ENCODE measurements at places on chromosomes 3 and 15.

DNA sequence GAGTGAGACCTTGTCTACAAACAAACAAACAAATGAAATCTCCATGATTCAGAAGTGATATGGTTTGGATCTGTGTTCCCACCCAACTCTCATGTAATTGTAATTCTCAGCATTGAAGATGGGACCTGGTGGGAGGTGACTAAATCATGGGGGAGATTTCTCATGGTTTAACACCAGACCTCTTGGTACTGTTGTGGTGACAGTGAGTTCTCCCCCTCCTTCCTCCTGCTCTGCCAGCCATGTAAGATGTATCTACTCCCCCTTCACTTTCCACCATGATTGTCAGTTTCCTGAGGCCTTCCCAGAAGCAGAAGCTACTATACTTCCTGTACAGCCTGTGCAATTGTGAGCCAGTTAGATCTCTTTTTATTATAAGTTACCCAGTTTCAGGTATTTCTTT, 438.4 kb upstream of the THBS1 start:
- DNase-seq, result no peak

DNA sequence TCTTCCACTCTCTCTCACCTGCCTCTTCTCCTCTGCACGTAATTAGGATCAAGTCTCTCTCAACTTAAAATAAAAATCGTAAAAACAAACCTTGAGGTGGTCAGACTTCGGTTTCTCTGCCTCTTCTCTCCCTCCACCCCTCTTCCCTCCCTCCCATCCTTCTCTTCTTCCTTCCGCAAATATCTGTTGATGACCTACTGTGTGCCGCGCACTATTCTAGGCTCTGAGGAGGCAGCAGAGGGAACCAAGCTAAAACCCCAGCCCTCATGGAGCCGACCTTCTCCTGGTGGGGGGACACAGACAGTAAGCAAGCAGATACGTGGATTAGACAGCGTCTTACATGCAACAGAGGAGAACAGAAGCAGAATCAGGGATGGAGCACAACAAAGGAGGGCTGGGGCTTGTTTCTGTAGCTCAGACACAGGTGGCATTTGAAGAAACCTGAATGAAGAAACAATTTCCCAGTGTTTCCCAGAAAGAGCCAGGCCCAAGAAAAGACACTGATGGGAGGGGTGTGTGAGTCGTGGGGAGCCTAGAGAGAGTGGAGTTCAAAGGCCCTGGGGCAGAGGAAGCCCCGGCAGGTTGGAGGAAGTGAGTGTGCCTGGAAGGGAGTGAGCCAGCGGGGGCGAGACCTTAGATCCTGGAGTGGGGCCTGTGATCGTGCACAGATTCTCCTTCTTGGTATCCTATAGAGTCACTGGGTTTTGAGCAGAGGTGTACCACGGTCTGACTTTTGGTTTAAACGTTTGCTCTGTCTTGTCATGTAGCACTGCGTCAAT, 80.5 kb downstream of the TOP2B start:
- no peak for DNase-seq

GRCh38 chr15:74307827-74308811, 59.3 kb downstream of the CYP11A1 start:
- peak; percentile 49 for DNase-seq

GRCh38 chr3:27221264-27221932, 147.8 kb downstream of the NEK10 start:
- no peak for DNase-seq

DNA sequence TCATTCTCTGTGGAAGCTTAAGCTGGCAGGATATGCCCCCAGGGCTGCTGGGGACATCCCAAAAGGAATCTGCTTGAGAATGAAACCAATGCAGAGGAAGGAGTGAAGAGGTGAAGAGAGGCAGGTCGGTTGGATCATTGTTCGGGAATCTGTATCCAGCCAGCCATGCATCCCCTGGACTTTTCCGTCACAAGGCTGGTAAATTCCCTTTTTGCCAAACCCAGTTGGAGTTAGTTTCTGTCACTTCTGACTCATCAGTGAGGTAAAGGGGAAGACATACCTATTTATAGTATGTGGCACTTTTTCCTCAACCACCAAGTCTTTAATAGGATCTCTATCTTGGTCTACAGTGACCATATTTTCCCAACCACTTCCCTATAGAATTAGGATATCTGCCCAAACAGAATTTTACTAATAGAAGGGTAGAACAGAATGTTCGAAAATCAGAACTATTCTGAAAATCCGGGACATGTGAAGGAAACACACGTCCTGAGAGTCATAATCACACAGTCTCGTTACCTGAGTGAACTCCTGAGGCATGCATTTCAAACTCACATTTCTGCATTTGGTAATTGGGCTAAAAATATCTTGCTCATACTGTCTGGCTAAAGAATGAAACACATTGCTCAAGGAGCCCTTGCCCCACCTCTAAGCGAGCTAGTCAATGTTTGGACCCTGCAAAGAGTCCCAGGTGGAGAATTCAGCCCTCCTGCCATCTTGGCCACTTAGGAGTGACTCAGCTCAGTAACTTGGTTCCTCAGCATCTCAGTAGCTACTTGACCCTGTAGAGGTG, 289.7 kb upstream of the ADAMTS9 start:
- DNase-seq, result no peak

GRCh38 chr3:57423335-57423734, 120.8 kb downstream of the DNAH12 start:
- no peak for DNase-seq

GRCh38 chr15:64068133-64068532, 21.8 kb upstream of the DAPK2 start:
- no peak for DNase-seq

DNA sequence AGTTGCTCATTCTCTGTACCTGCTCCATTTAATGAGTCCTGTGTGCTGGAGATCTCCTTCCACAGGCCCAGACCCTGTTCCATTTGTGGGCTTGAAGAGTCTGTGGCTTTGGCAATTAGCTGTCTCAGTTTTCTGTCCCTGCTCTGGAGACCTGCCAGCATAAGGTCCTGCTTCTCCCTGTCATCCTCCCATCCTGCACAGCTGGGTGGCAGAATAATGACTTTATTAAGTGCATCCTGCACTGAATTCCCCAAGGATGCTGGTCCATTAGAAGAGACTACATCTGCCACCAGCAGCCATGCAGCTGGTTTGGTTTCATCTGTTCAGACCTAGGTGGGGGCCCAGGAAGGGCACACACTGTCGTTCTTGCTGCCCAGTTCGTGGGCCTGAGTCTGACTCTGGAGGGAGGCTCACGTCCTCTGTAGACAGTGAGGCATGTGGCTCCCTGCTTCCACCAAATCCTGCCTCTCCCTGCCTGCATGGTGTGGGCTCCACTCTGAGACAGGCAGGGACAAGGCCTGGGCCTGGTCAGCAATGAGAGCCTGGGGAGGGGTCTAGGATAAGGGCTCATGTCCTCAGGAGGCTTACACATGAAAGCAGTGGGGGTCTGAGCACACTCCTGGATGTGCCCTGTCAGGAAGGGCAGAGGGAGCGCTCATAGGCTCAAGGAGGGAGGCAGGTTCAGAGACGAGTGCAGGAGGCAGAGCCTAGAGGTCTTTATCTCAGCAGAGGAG, 78.4 kb upstream of the PRR23E start:
- DNase-seq, result no peak

DNA sequence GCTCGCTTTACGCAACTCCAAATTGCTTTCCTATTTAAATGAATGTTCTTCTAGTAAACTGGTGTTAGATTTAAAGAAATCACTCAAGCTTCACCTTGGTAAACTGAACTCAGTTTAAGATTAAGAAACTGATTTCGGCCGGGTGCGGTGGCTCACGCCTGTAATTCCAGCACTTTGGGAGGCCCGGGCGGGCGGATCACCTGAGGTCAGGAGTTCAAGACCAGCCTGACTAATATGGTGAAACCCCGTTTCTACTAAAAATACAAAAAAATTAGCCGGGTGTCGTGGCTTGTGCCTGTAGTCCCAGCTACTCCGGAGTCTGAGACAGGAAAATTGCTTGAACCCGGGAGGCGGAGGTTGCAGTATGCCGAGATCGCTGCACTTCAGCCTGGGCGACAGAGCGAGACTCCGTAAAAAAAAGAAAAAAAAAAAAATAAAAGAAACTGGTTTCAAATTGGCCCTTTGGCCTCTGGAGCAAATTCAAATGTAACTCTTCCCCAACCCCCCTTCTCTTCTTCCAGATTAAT, 1.7 kb downstream of the SKIL start:
- DNase-seq, result no peak

DNA sequence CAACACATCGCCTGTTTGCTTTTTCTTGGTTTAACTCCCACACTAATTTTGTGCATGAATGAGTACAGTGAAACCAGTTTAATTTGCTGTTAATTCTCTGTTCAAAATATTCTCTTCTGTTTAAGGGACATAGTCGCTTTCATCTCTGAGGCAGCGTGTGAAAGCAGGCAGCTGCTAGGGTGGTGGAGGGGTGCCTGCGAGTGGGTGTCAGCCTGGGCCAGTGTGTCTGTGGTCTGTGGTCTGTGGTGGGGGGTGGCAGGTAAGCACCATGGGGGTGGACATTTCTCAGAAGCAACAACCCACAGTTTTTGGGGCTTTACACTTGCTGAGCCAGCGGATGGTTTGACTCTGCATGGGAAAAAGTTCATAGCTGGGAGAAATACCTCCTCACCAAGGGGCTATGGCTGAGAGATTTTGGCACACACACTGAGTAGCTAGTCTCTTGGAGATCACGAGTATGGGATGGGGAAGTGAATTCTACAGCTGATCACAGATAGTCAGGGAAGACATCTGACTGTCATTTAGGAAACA, 109.2 kb downstream of the EPHB1 start:
- DNase-seq, result no peak

GRCh38 chr3:133103706-133104105, 65.5 kb downstream of the TMEM108 start:
- no peak for DNase-seq

- DNase-seq, result peak; percentile 26
Measured at GRCh38 chr15:38683382-38684242, 119.0 kb upstream of the RASGRP1 start.

GRCh38 chr15:73965758-73966113, 26.4 kb downstream of the STOML1 start:
- no peak for DNase-seq

DNA sequence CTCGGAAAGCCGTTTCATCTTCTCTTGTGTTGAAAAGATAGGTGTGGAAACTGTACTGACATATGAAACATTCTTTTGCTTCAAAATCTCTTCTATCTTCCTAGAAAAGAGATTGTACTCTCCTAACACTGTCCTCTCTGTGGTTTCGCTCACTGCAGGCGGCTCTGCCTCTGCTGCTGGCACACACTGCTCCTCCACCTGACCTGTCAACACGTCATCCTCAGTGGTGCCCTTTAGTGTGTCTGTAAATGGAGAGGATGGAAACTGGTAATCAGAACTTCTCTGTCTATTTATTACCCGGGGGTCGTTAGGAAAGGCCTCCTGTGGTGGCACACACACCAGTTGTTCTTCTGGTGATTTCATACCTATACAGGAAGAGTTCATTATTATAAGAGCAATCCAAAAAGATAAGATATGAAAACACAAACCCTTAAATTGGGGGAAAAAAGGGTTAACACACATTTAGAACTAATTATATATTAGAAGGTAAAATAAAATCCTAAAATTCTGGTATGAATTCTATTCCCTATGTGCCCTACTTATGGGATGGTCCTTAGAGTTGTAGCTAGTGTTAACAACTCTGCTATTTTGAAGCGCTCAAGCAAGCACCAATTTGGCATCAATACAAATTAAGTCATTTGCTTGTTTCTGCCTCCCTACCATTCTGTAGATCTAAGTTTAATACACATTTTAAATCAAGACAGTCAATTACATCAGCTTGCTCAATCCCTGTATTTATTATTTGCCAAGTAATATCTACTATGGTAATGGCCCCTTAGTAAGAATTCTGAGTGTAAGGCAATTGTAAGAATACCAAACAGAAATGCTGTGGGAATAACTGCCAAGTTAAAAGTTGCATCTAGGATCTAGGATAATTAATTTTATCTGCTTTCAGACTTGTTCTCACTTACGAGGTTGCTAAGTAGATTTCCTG, 49.2 kb downstream of the TASOR start:
- no peak for DNase-seq

GRCh38 chr15:89783111-89783860, 7.2 kb downstream of the MESP2 start:
- no peak for DNase-seq

GRCh38 chr3:12131351-12132090, 27.2 kb downstream of the TIMP4 start:
- no peak for DNase-seq

DNA sequence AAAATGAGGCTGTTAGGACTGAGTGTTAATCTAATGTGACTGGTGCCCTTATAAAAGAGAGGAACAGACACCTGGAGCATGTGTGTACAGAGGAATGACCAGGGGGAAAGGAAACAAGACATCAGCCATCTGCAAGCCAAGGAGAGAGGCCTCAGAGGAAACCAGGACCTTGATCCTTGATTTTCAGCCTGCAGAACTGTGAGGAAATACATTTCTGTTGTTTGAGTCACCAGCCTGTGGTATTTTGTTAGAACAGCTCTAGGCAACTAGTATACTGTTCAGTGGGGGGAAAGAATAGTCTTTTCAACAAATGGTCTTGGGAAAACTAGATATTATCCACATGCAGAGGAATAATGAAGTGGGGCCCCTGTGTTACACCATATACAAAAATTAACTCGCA, 80.6 kb downstream of the CCR1 start:
- DNase-seq, result peak; percentile 21

GRCh38 chr3:195532345-195532744, 10.8 kb downstream of the PPP1R2 start:
- DNase-seq, result no peak

DNA sequence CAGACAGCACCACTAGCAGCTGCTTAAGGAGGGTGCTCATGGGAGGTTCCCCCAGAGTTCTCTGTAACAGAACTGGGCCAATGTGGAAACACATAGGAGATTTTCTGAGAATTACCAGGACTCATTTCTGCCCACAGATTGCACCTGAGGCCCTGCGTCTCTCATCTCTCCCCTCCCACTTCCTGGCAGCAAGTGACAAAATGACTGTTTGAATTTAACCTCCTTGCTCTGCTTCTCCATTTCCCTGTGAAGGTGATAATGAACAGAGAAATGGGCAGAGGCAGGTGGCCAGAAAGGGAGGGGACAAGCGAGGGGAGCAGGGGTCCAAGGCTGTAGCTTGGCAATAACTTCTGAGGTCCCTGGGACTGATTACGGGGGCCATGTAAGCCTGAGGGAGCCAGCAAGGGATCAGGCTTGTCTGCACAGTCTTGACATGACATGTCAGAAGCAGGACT, 8.0 kb downstream of the EPHB1 start:
- DNase-seq, result no peak

GRCh38 chr3:124201786-124202185, 209.9 kb upstream of the ROPN1 start:
- DNase-seq, result no peak

DNA sequence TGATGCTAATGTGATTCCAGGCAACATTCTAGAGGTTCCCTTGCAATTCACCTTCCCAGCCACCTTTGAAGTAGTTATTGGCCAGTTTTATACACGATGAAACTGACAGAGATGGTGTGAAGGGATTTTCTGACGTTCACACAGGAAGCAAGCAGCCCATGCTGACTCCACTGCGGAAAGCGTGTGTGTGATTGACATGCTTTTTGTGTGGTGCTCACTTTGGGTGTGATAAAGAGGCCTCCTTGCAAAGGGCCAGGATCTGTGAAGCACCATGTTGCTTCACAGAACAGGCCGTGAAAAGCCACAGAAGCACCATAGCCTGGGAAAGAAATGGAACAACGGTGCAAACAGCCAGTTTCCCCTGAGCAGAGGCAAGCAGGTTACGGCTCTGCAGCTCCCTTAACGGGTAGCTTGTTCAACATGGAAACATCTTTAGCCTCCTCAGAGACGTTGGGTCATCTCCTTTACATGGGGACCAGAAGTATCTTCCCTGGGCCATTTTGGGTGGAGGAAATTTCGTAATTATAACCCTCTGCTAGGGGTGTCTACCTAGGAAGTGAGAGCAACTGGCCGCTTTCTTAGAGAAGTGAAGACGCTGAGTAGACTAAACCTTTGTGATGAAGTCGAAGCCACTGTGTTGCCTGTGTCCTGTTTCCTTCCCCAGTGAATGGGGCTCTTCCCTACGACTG, 108.5 kb downstream of the APBA2 start:
- no peak for DNase-seq
